ENCODE measurements at places on chromosomes 16 and 17. TPM values are rescaled to one million over a fixed set of nuclear protein-coding genes. Genes with fewer than 3 reads are reported as not detected.

The KCNG4 gene
- not detected for total RNA-seq

The NRN1L gene
- total RNA-seq = not detected

The ITGAE gene
- total RNA-seq = 19.0 TPM

The SLC38A10 gene
- total RNA-seq = 109 TPM

The DPEP2NB gene
- not detected for total RNA-seq

The GAST gene
- not detected for total RNA-seq

The NPIPA7 gene
- total RNA-seq = 1.4 TPM

The CMIP gene
- 10.7 TPM for total RNA-seq

The LRRC59 gene
- total RNA-seq = 329 TPM

The RBFOX1 gene
- not detected for total RNA-seq

The HOXB3 gene
- total RNA-seq = 1.4 TPM

The OTOP3 gene
- not detected for total RNA-seq

The TLCD2 gene
- 0.95 TPM for total RNA-seq

The EEF2KMT gene
- total RNA-seq = 19.0 TPM

The SLC6A2 gene
- not detected for total RNA-seq

The PDP2 gene
- total RNA-seq = 2.3 TPM

The B4GALNT2 gene
- 0.06 TPM for total RNA-seq

The PTX4 gene
- not detected for total RNA-seq

The CLEC19A gene
- total RNA-seq = not detected

The SYCE1L gene
- 0.32 TPM for total RNA-seq

The PRAC1 gene
- not detected for total RNA-seq

The SCIMP gene
- total RNA-seq = not detected

The CDYL2 gene
- 15.1 TPM for total RNA-seq

The TMC5 gene
- not detected for total RNA-seq

The LSM12 gene
- total RNA-seq = 44.0 TPM

The MYH8 gene
- total RNA-seq = not detected

The CCL8 gene
- total RNA-seq = not detected

The PRCD gene
- total RNA-seq = not detected

The ICAM2 gene
- total RNA-seq = not detected

The SLC13A2 gene
- total RNA-seq = not detected

The TM4SF5 gene
- not detected for total RNA-seq

The PRKCB gene
- 1.8 TPM for total RNA-seq

The TMED6 gene
- total RNA-seq = not detected

The CES1 gene
- total RNA-seq = not detected

The MPO gene
- total RNA-seq = not detected

The SMIM36 gene
- total RNA-seq = not detected

The ENPP7 gene
- not detected for total RNA-seq

The CNGB1 gene
- not detected for total RNA-seq

The COQ9 gene
- total RNA-seq = 41.5 TPM

The NFAT5 gene
- 8.3 TPM for total RNA-seq

The MED9 gene
- total RNA-seq = 8.6 TPM

The TOX3 gene
- not detected for total RNA-seq

The RTN4RL1 gene
- not detected for total RNA-seq

The ABCC12 gene
- total RNA-seq = not detected

The SLC35G6 gene
- not detected for total RNA-seq

The KRTAP4-6 gene
- not detected for total RNA-seq

The TMEM235 gene
- not detected for total RNA-seq
